Dermis blood vessel endothelial cell (primary cell): ENCODE measurements at places on chromosomes 13 and 19.

GRCh38 chr13:28529836-28530235 is 34.9 kb upstream of the FLT1 start:
- DNase-seq, result no peak

- DNase-seq, result peak; percentile 87
Measured at GRCh38 chr19:56637976-56638555, 4.9 kb upstream of the SMIM17 start.

GRCh38 chr19:17090583-17090982 is 15.0 kb downstream of the MYO9B start:
- DNase-seq, result peak; percentile 74

DNA sequence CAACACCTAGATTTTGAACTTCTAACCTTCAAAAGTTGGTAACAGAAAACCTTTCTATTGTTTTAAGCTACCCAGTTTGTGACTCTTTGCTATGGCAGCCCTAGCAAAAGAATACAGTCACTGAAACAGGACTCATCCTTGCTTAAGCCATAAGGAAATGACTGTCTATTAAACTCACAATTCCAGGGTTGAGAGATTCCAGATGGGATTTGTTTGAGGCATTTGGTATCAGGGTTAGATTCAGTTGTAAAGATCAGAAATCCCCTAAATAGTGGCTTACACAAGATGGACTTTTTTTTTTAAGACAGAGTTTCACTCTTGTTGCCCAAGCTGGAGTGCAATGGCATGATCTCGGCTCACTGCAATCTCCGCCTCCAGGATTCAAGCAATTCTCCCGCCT is 41.1 kb upstream of the RGCC start:
- DNase-seq, result no peak

- DNase-seq, result no peak
Measured at GRCh38 chr13:21948769-21949474, 278.0 kb downstream of the FGF9 start.

DNA sequence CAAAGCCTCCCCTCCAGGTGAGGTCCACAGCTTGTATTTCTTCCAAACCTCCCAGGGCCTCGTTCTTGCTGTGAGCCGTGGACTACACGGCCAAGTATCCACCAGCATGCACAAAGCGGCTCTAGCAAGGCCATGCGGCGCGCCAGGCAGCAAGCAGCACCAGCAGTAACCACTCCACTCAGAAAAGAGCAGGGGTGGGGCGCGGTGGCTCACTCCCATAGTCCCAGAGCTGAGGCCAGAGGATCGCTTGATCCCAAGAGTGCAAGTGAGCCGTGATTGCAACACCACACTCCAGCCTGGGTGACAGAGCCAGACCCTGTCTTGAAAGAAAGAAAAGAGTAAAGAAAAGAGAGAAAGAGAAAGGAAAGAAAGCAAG is 4.7 kb downstream of the CCDC8 start:
- DNase-seq, result no peak

GRCh38 chr13:73935991-73936390 is 198.2 kb downstream of the KLF12 start:
- peak; percentile 54 for DNase-seq

DNA sequence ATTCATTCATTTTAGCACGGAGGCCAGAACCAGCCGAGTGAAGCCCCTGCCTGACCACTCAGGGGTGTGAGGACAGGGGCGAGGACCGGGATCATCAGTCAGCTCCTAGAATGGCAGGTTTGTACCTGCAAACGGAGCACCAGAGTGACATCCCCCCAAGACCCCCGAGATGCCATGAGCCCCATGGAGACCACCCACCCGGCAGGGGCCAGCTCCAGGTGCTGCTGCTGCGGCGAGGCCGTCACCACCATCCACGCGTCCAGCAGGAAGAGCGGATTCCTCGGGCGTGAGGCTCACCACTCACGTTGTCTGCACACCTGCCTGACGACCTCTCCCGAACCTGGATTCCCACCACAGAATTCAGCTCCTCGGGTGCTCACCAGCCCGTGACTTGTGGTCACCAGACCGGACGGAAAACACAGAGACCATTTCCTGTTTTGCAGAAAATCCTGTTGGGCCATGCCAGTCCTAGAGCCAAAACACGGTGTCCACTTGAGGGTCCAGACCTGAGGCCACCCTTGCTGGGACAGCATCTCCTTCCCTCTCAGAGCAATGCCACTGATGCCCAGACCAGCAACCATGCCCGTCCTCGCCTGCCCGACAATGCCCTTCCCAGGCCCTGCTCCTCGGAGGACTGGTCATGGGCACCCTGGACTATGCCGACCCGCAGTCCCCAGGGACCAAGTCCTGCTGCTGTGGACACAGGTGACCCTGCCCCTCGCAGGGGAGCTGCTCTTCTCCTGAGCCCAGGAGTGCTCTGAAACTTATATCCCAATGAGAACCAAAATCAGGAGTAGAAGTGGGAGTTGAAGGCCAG is 74.2 kb downstream of the RASA3 start:
- peak; percentile 55 for DNase-seq

DNA sequence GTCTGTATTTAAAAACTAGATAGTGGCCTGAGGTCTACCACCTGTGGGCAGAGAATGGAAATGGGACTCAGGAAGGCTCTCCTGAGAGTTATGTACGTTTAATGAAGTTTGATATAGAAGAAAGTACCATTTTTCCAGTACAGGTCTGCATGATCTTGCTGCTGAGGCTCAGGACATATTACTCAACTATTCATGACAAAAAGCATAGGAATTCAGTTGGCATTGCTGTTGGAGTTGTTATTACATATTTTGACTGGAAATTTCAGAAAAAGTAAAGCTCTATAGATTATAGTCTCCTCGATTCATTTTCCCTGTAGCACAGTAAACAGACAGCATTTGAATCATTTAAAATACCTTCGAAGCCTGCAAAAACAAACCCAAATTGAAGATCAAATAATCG is 469.8 kb downstream of the DCT start:
- no peak for DNase-seq

DNA sequence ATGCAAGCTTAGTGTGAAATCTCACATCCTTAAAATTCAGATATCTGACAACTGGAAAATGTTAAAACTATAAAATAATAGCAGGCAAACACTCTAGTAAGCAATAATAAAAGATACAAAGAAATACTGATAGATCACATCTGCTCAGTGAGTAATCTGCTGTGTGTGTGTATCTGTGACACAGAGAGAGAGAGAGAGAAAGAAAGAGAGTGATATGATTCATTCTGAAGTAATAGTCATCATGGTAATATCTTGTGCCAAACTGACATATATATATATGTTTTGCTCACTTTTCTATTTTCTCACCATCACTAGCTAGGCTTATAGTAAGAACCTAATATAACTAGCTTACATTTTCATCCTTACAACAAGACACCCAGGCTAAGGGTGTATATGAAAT is 288.0 kb upstream of the SLITRK6 start:
- no peak for DNase-seq

- peak; percentile 35 for DNase-seq
Measured at GRCh38 chr13:98279473-98280175, 102.6 kb upstream of the RNF113B start.

GRCh38 chr13:77554069-77554468 is 18.6 kb downstream of the SCEL start:
- DNase-seq, result no peak

DNA sequence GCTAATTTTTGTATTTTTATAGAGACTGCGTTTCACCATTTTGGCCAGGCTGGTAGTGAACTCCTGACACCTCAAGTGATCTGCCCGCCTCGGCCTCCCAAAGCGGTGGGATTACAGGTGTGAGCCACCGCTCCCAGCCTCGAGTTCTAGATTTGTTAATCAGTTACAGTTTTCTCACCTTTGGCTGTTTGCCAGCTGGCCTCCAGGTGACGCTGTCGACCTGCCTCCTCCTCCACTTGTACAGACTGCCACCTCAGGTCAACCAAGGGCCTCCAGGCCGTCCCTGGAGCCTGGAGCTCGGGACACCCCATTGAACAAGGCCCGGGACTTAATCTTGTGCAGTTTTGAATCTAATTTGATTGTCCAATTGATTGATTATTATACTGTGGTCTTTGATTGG is 45.5 kb downstream of the IER2 start:
- DNase-seq, result no peak
